Karpas-422 (cell line): ENCODE measurements at places on chromosomes 12 and 14. TPM values are rescaled to one million over a fixed set of nuclear protein-coding genes. Genes with fewer than 3 reads are reported as not detected.

The C14orf132 gene
- 0.07 and 0.11 TPM in 2 replicates for total RNA-seq

The GYS2 gene
- total RNA-seq: not detected in 2 replicates

The FAM181A gene
- not detected in 2 replicates for total RNA-seq

The SCNN1A gene
- total RNA-seq: not detected in 2 replicates

The TAMALIN gene
- total RNA-seq: 0.47 TPM in 1 of 2 replicates, not detected in the other

The MUCL1 gene
- not detected in 2 replicates for total RNA-seq

The TMEM121 gene
- total RNA-seq: 0.18 TPM in 1 of 2 replicates, not detected in the other

The KLRG1 gene
- total RNA-seq: 9.1 and 34.7 TPM in 2 replicates

The BCAT1 gene
- total RNA-seq: 183 and 190 TPM in 2 replicates

The GALC gene
- total RNA-seq: 20.3 and 33.4 TPM in 2 replicates

The SOCS2 gene
- not detected in 2 replicates for total RNA-seq

The OTOGL gene
- total RNA-seq: not detected in 2 replicates

The TSHR gene
- total RNA-seq: not detected in 2 replicates

The WNT1 gene
- total RNA-seq: not detected in 2 replicates

The SLC39A5 gene
- total RNA-seq: 0.61 TPM in 1 of 2 replicates, not detected in the other

The KRT75 gene
- total RNA-seq: not detected in 2 replicates

The KCNA1 gene
- 0.25 TPM in 1 of 2 replicates, not detected in the other for total RNA-seq

The TMCC3 gene
- total RNA-seq: 0.79 and 0.82 TPM in 2 replicates

The AKAP6 gene
- 0.54 and 2.3 TPM in 2 replicates for total RNA-seq

The ALG10 gene
- total RNA-seq: 22.9 and 41.0 TPM in 2 replicates

The SCARB1 gene
- total RNA-seq: 91.7 and 102 TPM in 2 replicates

The PZP gene
- not detected in 2 replicates for total RNA-seq

The GPRC5D gene
- not detected in 2 replicates for total RNA-seq

The TSPAN19 gene
- total RNA-seq: not detected in 2 replicates

The CSRP2 gene
- not detected in 2 replicates for total RNA-seq

The TUNAR gene
- not detected in 2 replicates for total RNA-seq

The LTB4R gene
- total RNA-seq: 26.6 and 29.6 TPM in 2 replicates

The GZMB gene
- total RNA-seq: not detected in 2 replicates

The JAG2 gene
- 0.29 TPM in 1 of 2 replicates, not detected in the other for total RNA-seq

The NINJ2 gene
- total RNA-seq: 1.8 and 2.4 TPM in 2 replicates

The NAA25 gene
- 30.7 and 39.2 TPM in 2 replicates for total RNA-seq

The PDZRN4 gene
- 2.4 and 3.6 TPM in 2 replicates for total RNA-seq

The SIX6 gene
- not detected in 2 replicates for total RNA-seq

The BDKRB1 gene
- total RNA-seq: not detected in 2 replicates

The HIGD1C gene
- total RNA-seq: not detected in 2 replicates

The CD4 gene
- not detected in 2 replicates for total RNA-seq

The UBC gene
- 603 and 914 TPM in 2 replicates for total RNA-seq

The HNF1A gene
- total RNA-seq: not detected in 2 replicates

The ESRRB gene
- total RNA-seq: 0.25 TPM in 1 of 2 replicates, not detected in the other

The SPSB2 gene
- 5.9 and 7.4 TPM in 2 replicates for total RNA-seq

The INSM2 gene
- 0.22 and 0.32 TPM in 2 replicates for total RNA-seq

The KLHL33 gene
- total RNA-seq: not detected in 2 replicates

The WNK1 gene
- total RNA-seq: 134 and 183 TPM in 2 replicates

The STON2 gene
- not detected in 2 replicates for total RNA-seq

The KIF26A gene
- not detected in 2 replicates for total RNA-seq

The P2RX4 gene
- 18.3 and 18.4 TPM in 2 replicates for total RNA-seq

The SAMD4A gene
- 77.2 and 94.7 TPM in 2 replicates for total RNA-seq

The HVCN1 gene
- total RNA-seq: 5.1 and 11.5 TPM in 2 replicates
